ENCODE measurements at places on chromosomes 2 and 18.

GRCh38 chr2:198628596-198628995 lies 824.2 kb downstream of the PLCL1 start:
- DNase-seq: no peak

DNA sequence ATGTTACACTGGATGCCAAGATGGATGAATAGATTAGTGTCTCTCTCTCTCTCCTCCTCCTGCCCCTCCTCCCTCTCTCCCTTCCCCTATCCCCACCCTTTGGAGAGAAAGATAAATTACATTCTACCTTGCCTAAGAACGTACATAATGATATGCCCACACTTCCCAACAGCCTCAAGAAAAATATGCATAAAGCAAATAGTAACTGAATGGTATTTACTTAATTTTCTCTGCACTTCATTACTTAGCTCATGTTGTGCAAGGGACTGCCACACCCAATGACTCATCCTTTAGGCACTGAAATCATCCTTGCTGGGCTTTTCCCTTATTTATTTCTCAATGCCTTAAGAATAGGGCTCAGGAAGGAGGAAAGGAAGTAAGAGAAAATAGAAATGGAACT lies 137.3 kb upstream of the PID1 start:
- no peak for DNase-seq

GRCh38 chr2:3606370-3607201 lies 11.7 kb downstream of the COLEC11 start:
- DNase-seq: no peak

DNA sequence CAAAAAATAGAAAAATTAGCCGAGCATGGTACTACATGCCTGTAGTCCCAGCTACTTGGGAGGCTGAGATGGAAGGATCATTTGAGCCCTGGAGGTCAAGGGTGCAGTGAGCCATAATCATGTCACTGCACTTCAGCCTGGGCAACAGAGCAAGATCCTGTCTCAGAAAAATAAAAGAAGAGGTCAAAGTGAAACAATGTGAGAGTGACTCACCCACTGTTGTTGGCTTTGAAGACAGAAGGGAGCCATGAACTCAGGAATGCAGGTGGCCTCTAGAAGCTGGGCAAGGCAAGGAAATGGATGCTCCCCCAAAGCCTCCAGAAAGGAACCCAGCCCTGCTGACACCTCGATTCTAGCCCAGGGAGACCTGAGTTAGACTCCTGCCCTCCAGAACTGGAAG lies 3.7 kb upstream of the TMEM214 start:
- no peak for DNase-seq

DNA sequence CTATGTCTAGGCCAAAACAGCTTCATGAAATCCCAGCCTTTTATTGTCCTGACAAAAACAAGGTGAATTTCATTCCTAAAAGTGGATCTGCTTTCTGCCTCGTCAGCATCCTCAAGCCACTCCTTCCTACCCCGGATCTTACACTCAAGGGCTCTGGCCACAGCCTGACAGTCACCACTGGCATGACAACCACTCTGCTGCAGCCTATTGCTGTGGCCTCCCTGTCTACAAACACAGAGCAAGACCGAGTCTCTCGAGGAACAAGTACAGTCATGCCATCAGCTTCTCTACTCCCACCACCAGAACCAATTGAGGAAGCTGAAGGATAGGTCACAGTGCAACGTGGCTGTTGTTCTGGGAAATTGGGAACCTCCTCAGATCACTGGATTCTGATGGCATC lies 106.1 kb downstream of the ICA1L start:
- no peak for DNase-seq

GRCh38 chr2:215066124-215066523 lies 72.3 kb downstream of the ABCA12 start:
- no peak for DNase-seq

DNA sequence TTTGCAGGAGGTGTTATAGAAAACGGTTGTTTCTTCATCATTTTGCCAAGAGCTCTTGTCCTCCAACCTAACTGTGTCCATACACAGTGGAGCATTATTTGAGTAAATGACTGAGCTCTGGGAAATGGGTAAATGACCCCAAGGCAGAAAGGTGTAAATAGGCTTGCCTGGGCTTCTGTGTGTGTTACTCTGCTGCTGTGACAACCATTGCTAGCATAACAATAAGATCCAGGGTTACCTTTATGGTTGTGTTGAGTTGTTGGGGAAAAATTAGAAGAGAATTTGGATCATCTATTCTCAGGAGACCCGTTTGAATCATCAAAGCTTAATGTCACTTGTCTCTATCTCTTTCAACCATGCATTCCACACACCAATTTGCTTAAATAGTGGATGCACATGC lies 672.7 kb downstream of the DPP10 start:
- DNase-seq: no peak

DNA sequence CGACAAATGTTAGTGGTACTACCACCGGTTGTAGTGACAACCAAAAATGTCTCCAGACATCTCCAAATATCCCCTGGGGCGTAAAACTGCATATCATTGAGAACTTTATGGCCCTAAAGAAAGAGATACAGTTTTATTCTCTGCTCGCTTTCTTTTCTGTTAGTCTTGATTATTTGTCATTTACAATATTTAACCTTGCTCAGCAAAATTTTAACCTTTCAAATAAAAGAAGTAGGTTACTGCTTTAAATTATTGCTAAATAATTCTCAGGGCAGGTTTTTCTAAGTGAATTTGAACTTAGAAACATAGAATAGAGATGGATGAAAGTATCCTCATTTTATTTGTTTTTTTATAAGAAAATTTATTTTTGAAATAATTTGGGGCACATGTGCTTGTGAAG lies 67.9 kb downstream of the BMPR2 start:
- DNase-seq: no peak

DNA sequence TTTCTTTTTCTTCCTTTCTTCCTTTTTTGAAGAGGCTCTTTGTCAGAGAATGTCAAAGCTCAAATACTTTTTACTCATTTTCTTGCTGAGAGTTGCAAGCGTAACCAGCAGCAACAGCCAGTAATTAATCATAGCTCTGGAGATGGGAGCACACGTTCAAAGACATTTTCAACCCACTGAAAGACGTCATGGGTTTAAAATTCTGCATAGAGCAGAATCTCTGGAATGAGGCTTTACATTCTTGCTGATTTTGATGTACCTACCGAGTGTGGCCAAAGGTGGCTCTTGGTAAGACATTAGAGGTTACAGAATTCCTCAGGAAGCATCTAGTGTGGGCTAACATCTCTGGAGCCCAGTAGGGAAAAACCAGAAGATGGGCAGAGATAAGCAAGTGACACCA lies 292.5 kb downstream of the MTX2 start:
- DNase-seq: no peak

DNA sequence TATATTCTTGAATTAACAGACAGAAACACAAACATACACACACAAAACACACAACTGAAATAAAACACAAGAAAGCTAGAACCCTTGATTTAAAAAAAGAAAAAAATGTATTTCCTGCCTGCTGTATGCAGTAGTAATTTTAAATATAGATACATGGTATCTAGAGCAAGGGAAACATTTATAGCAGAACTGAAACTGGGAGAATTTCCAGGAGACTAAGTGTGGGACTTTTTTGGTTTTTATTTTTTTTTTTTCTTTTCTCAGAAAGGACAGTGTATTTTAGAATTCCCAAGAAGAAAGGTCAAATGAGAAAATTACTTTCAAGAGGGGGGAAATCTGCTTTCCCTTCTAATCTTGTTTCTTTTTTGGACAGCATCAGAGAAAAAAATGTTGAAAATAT lies 558.9 kb upstream of the PKDCC start:
- DNase-seq: no peak

GRCh38 chr2:84121-84520 lies 37.8 kb upstream of the FAM110C start:
- no peak for DNase-seq

GRCh38 chr2:177235855-177236437 lies 23.4 kb downstream of the HNRNPA3 start:
- DNase-seq: no peak

GRCh38 chr2:143582046-143582747 lies 453.0 kb downstream of the ARHGAP15 start:
- no peak for DNase-seq

GRCh38 chr2:25388491-25388890 lies 46.8 kb upstream of the DNMT3A start:
- no peak for DNase-seq

GRCh38 chr2:51322613-51323012 lies 290.7 kb upstream of the NRXN1 start:
- DNase-seq: no peak

All from NCI-H526 treated with DMSO at 0.1 percent for 48 hours (cell line).